ENCODE measurements at places on chromosomes 6 and 20.
A peak's percentile ranks its signal among the peaks of the same experiment; 100 is the strongest.

- DNase-seq, result no peak
Measured at GRCh38 chr6:145025488-145025887, 709.8 kb downstream of the EPM2A start.

DNA sequence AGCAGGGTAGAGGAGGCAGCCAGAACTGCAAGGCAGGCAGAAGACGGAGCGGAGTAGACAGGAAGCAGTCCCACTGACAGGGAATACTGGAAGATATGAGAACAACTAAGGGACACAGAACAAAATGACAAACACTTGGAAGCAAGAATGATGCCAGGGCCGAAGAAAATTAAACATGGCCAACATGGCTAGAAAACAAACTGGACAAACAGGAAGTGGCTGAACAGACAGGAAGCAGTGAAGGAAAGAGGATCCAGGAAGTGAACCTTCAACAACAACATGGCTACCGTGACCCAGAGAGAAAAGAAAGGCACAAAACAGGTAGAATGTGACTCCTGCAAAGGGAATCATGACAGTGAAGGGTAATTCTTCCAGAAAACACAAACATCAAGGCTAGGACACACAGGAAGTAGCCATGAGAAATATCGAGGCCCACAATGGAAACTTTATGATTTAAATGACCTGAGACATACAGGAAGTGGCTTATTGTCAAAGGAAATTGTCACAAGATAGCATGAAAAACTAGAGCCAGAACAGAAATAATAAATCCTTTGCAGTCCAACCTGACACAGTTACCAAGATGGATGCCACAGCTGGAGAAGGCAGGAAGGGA is 9.1 kb downstream of the COL11A2 start:
- DNase-seq, result no peak

GRCh38 chr6:77620278-77620882 is 32.5 kb upstream of the MEI4 start:
- DNase-seq, result no peak

DNA sequence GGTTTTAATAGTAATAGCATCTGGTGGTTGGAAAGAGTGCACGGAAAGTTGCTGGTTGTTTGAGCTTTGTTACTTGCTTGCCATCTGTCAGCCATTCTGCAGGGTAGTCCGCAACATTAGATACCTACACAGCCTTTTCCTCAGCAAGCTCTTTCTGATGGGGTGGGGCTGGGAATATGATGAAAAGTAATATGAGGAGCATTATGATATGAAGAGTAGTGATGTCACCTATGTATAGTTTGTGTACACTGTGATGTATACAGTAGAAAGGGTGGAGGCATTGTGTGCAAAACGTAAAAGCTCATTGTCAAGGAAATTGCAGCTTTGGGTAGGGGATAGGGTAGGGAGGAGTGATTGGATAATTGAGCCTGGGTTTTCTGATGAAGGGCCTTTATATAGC is 16.1 kb downstream of the SCAF8 start:
- DNase-seq, result no peak

GRCh38 chr6:150775415-150776203 is 89.9 kb upstream of the MTHFD1L start:
- no peak for DNase-seq

DNA sequence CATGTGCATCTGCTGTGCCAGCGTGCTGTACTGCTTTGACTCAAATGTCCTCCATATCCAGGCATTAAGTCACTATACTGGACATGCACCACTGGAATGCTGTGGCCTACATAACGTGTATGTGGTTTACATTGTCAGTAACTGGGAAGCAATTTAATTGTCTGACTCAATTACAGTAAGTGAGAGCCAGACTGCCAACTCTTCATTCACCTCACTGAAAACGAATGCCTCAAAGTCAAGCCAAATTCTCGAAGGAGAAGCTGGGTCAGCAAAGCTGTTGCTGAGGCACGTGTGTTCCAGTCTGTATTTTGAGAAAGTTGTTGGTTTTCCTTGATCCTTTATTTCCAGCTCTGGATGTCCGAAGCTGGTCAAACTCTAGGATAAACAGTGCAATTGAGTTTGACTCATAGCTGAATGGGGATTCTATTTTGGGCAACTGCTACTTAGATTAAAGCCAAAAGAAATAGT is 534.3 kb downstream of the COL12A1 start:
- DNase-seq, result no peak

DNA sequence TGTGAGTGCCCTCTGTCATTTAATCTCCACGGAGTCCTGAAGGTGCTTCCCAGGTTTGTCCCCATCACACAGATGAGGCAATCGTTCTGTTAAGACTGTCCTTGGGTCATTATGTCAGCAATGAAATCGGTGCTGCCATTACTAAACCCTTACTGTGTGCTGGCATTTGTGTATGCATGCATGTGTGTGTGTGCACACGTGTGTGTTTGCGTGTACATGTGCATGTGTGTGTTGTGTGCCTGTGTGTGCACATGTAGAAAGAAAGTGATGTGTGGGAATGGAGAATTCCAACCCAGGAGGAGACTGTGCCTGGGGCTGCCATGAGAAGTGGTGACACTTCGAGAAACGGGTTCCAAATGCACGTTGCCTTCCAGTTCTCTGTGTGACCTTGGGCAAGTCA is 110.3 kb downstream of the CDH26 start:
- no peak for DNase-seq

DNA sequence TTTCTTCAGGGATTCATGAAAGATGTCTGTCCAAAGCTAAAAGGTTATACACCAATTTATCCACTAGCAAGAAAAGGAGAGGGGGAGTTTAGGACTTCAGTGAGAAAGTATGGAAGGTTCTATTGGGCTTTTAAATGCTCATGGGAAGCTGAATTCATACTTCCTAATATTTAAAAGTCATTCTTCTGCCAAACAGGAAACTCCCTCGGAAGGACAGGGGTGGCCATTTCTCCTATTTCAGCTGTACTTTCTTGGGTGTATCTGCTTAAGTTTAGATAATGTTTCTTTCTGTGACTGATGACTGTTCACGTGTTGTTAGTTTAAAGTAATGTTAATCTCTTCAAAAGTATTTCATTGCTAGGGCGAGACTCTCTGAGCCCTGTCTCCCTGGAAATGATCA is 80.5 kb upstream of the IFNGR1 start:
- DNase-seq, result no peak

DNA sequence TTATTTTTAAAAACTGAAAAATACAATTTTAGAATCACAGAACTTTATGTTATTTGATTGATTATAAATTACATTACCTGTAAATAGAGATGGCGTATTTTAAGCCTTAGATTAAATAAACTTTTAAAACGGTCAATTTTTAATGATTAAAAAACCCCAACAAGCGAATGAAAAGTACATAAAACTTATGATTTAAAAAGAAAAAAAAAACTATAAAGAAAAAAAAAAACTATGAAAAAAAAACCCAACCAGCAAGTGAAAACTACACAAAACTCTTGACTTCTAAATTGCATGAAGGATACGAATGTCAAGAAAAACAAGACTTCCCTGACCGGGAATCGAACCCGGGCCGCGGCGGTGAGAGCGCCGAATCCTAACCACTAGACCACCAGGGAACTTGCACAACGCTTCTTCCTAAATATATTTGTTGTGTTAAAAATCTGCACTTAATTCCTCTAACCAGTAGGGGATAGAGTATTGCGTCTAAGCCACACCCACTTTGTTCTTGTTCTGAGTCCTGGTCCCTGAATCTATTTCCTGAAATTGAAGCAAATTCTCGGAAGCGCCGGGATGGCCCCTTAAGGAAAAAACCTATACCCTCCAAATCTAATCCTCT is 10.7 kb upstream of the NCOA7 start:
- peak; percentile 88 for DNase-seq

DNA sequence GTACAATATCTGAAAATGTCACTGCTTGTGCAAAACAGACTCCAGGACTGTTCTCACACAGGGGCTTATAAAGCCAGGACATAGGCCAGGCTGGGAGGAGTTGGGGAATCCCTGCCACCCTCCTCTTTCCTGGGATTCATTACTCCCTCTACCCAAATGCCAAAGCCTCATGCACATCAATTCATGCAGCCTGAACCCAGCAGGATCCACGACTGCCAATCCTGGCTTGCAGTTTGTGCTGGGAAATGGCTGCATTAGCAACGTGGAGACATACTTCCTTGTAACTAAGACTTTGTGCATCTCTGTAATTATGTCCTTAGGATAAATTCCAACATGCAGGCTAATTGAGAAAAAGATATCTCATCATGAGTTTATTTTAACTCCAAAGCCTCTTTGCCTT is 143.8 kb downstream of the SYCP2 start:
- no peak for DNase-seq

GRCh38 chr6:137290601-137291261 is 71.5 kb upstream of the IFNGR1 start:
- DNase-seq, result no peak

GRCh38 chr6:112343977-112344376 is 3.2 kb upstream of the RFPL4B start:
- no peak for DNase-seq

- DNase-seq, result no peak
Measured at GRCh38 chr6:109840796-109841195, 137.3 kb upstream of the GPR6 start.

- no peak for DNase-seq
Measured at GRCh38 chr20:22836211-22836610, 198.9 kb upstream of the SSTR4 start.

DNA sequence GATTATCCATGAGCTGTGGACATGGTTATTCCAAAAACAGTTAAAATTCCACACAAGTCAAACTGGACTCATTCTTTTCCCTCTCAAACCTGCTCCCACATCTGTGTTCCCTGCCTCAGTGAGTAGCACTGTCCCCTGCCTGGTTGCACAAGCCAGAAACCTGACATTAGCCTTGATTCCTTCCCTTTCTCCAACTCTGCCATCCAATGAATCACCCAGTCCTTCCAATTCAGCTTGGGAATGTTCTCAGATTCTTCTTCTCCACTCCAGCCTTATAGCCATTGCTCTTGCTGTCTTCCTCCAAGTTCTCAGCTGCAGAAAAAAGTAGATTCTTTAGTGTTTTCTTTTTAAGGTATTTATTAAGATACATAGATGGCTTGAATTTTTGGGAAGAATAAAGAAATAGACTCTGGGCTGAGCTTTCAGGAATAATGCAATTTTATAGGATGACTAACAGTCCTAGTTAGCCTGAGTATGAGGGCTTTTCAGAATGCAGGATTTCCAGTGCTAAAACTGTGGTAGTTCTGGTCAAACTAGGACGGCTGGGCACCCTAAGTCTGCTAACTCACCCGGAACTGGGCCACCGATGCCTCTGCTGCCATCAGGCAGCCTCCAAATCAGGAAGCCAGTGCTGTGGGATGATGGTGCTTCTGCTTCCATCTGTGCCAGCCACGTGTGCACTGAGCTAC is 18.2 kb upstream of the SASH1 start:
- DNase-seq, result no peak

DNA sequence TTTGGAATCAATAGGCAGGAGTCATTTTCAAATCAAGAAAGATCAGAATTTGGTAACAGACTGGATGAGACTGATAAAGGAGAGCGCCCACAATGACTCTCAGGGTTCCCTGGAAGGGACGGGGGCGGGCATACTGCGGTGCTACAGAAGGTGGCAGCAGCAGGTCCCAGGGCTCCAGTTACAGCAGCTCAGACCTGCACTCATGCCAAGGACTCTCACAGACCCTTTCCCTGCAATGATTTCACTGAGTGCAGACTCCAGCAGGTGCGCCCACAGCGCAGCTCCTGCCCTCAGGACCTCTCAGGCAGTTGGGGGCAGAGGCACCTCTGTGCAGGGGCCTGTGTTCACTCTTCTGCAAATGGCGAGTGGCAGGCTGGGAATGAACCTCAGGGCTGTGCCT is 359.8 kb downstream of the ZFAND3 start:
- no peak for DNase-seq

GRCh38 chr6:98395610-98396166 is 438.7 kb upstream of the POU3F2 start:
- DNase-seq, result no peak

GRCh38 chr6:118146584-118146983 is 239.5 kb downstream of the SLC35F1 start:
- no peak for DNase-seq

GRCh38 chr6:18545726-18546125 is 158.6 kb downstream of the RNF144B start:
- DNase-seq, result no peak

DNA sequence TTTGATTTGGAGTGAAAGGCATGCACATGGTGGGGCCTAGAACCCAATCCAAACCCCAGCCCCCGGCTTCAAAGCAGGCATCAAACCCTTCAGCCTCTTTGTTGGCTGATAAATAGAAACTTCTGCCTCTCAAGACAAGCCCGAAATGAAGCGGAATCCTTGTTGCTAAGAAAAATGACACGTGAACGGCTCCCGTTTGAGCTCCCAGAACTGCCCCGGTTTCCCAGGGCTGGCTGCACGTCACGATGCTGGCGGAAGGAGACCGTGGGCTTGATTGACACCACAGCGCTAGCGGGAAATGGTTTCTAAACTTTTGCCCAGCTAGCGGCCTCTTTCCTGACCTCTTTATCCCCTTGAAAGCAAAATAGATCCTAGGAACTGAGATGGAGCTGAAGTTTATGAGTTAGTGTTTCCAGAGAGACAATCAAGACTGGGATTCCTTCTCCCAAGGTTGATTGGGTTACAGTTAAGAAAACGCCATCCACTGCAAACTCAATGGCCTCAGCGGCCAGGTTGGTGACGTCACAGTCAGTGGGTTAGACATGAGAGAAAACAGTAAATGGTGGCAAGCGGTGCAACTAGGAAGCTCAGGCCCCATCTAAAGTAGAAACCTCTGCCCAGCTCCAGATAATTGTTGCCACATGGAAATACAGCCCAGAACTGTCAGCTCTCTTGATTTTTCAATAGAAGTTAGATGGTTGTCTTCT is 117.0 kb downstream of the ANKRD60 start:
- DNase-seq, result no peak

- no peak for DNase-seq
Measured at GRCh38 chr6:15359335-15359862, 113.5 kb downstream of the JARID2 start.

DNA sequence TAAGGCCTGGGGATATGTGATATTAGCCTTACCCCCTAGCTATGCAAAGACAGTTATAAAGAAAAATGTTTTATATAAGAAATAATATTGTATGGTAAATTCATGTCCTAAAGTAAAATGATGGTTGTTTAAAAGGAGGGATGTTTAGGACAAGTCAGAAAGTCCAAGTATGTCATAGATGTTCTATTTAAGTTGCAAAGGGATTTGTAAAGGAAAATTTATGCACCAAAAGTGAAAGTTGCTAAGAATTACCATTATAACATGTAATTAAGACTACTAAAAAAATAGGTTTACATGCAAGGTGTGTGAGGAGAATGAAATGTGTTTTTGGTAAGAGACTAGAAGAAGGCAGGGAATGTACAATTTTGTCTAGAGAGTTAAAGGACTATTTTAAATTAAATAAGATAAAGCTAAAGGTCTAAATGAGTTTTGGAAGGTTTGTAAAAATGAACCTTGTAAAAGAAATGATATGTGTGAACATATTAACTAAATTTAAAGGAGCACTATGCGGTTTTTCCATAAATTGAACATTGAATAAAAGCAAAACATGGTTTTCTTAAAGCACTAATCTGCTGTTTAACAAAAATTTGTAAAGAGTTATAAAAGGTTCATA is 22.7 kb upstream of the GOPC start:
- DNase-seq, result no peak

DNA sequence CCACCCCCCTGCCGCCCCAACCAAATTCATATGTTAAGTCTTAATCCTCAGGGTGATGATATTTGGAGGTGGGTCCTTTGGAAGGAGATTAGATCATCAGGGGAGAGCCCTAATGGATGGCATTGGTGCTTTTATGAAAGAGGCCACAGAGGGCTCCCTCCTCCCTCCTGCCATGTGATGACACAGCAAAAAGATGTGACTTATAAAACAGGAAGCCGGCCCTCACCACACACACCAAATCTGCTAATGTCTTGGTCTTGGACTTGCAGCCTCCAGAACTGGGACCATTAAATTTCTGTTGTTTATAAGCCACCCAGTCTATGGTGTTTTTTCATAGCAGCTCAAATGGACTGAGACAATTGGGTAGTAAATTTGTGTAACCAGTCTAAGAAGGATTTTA is 176.3 kb downstream of the ADGRG6 start:
- peak; percentile 12 for DNase-seq

All from CD4-positive, alpha-beta T cell treated with Interleukin-1 beta for 1 hour (primary cell).